ENCODE measurements at places on chromosomes 4 and X.

GRCh38 chrX:109190542-109190941 is 291.3 kb downstream of the GUCY2F start:
- DNase-seq: no peak

GRCh38 chrX:136497556-136498052 is at the start of gene HTATSF1:
Gene HTATSF1 (plus strand): TSS chrX:136497592. CDS start chrX:136497685, 93 bp downstream.
- no peak for DNase-seq

GRCh38 chr4:41057467-41057866 is 156.9 kb downstream of the APBB2 start:
- DNase-seq: no peak

- no peak for DNase-seq
Measured at GRCh38 chrX:79715448-79715847, 299.1 kb upstream of the TBX22 start.

- no peak for DNase-seq
Measured at GRCh38 chrX:119991005-119991787, 47.6 kb upstream of the NKAP start.
